Caco-2 (cell line): ENCODE measurements at places on chromosomes 12 and 14.

GRCh38 chr14:86143248-86143647, 613.3 kb downstream of the FLRT2 start:
- no peaks in the 10 kb centered on the region for H3K36me3 ChIP-seq
- no peaks in the 10 kb centered on the region for H3K4me1 ChIP-seq
- no peak overlapping the region for H3K4me3 ChIP-seq
- H3K27me3 ChIP-seq: no peaks in the 10 kb centered on the region
- no peak overlapping the region for H3K27ac ChIP-seq
- no peak for DNase-seq

GRCh38 chr12:104676636-104677035, 219.9 kb downstream of the CHST11 start:
- no peaks in the 10 kb centered on the region for H3K36me3 ChIP-seq
- H3K27me3 ChIP-seq: no peaks in the 10 kb centered on the region
- H3K4me3 ChIP-seq: no peak overlapping the region

GRCh38 chr12:42744539-42745182, 155.1 kb upstream of the PRICKLE1 start:
- peaks cover 19% of the 10 kb centered on the region for H3K4me1 ChIP-seq
- H3K4me3 ChIP-seq: no peak overlapping the region
- DNase-seq: peak; percentile 64
- no peaks in the 10 kb centered on the region for H3K36me3 ChIP-seq

GRCh38 chr14:65335411-65335947, 77.1 kb upstream of the FUT8 start:
- no peaks in the 10 kb centered on the region for H3K27me3 ChIP-seq
- peak overlapping the region; percentile 96 for H3K27ac ChIP-seq
- peaks cover 92% of the 10 kb centered on the region for H3K4me1 ChIP-seq
- H3K4me3 ChIP-seq: no peak overlapping the region
- DNase-seq: no peak
- H3K36me3 ChIP-seq: no peaks in the 10 kb centered on the region

DNA sequence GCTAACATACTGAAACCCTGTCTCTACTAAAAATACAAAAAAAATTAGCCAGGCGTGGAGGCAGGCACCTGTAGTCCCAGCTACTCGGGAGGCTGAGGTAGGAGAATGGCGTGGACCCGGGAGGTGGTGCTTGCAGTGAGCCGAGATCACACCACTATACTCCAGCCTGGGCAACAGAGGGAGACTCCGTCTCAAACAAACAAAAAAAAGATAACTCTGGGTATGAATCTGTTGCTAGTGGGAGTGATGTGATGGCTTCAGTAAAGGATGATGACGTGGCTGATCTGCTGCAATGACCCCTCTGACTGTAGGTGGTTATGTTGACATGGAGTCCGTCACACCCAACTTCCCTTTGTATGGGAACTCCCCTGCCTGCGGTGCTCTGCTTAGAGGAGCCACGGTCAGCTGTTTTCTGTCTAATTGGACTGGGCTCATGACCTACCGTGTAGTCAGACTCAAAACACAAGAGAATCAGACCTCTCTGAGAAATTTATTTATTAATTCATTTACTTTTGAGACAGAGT, 59.1 kb upstream of the MED13L start:
- no peak overlapping the region for H3K27ac ChIP-seq
- peaks cover 6% of the 10 kb centered on the region; the same call in 1 of the 2 replicates for H3K4me1 ChIP-seq
- no peak for DNase-seq
- H3K27me3 ChIP-seq: no peaks in the 10 kb centered on the region

GRCh38 chr12:104490186-104490585, 33.4 kb downstream of the CHST11 start:
- no peaks in the 10 kb centered on the region for H3K36me3 ChIP-seq
- H3K27ac ChIP-seq: no peak overlapping the region
- no peaks in the 10 kb centered on the region for H3K4me1 ChIP-seq
- DNase-seq: no peak
- H3K4me3 ChIP-seq: no peak overlapping the region
- H3K27me3 ChIP-seq: no peaks in the 10 kb centered on the region

DNA sequence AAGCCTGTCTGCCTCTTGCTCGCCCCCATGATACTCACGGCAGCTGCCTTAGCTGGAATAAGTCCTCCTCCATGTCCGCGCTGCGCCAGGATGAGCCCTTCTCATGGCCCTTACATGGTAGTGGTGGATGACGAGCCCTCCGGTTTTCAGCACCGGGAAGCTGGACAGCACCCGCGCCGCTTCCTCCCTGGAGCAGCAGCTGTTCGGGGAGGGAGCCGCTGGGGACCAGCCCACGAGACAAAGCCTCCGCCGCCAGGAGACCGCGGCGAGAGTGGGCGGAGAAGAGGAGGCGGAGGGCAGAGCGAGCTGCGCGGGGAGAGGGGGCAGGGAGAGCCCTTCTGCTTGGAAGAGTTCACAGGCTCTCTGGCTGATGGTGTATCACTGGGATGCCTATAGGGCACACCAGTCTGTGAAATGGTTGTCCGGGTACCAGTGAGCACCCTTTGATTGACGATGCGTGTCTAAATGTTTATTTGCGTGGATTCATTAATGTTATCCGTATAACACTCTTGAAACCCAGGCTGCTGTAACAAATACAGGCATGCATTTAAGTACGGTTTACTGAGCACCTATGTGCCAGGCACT, at the start of gene SVOP:
TSS of gene SVOP (minus strand) at position 273 of the 585 bp plus-strand sequence. CDS start at position 73, 200 bp downstream.
- peak; percentile 89 for DNase-seq
- no peaks in the 10 kb centered on the region for H3K27me3 ChIP-seq
- no peaks in the 10 kb centered on the region for H3K4me1 ChIP-seq
- no peak within 1 kb of the TSS for H3K27ac ChIP-seq

DNA sequence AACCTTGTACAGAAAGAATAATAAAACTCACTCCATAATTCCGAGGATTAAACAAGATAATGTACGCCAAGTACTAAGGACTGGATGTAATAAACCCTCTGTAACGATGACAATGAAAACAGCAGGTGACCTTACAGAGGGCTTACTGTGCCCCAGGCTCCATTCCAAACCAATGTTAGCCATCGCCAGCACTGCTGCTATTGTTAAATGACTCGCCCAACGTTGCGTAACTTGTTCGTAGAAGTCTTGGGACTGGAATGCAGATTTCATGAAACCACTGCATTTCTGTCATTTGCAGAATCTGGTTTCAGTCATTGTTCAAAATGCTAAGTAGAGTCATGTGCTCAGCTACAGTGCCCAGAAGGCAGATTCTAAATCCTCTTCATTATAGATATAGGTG, 728 bp upstream of the STON2 start:
- no peaks in the 10 kb centered on the region for H3K36me3 ChIP-seq
- H3K27me3 ChIP-seq: no peaks in the 10 kb centered on the region
- peaks cover 15% of the 10 kb centered on the region for H3K4me1 ChIP-seq
- DNase-seq: peak; percentile 83

- H3K27me3 ChIP-seq: no peaks in the 10 kb centered on the region
- H3K4me3 ChIP-seq: no peak overlapping the region
- H3K36me3 ChIP-seq: no peaks in the 10 kb centered on the region
- DNase-seq: no peak
- H3K4me1 ChIP-seq: no peaks in the 10 kb centered on the region
Measured at GRCh38 chr14:25832585-25832984, 765.2 kb downstream of the NOVA1 start.

- H3K27ac ChIP-seq: no peak overlapping the region
- peak overlapping the region; percentile 67 for H3K4me3 ChIP-seq
- peak; percentile 79 for DNase-seq
- H3K4me1 ChIP-seq: peaks cover 34% of the 10 kb centered on the region
- no peaks in the 10 kb centered on the region for H3K36me3 ChIP-seq
Measured at GRCh38 chr12:54390668-54391551, 6.4 kb upstream of the ZNF385A start.

DNA sequence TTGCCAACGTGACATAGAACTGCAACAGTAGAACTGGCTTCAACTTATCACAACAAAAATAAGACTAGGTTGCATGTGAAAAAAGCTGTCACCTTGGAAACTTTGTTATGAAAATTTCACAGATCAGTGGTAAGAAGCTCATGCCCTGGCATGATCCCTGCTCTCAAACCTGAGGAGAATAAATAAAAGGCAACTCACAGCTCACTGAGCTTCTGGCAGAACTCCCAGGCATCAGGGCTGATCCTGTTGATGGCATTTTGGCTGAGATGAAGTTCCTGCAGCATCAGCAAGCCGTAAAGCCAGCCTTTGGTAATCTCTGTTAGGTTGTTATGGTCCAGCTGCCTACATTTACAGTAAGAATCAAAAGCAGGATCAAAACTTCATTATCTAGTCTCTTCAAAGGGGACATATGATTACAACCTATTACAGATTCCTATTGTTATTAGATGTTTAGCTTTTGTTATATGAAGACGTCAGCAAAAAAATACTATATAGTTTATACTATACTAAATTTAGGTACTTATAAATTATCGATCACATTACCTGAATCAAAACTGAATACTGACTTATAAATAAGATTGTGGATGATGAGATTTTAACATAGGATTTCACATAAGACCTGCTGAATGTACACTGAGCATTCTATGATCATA, 32.0 kb downstream of the LRIG3 start:
- H3K36me3 ChIP-seq: no peaks in the 10 kb centered on the region; the same call in 1 of the 2 replicates
- H3K4me1 ChIP-seq: no peaks in the 10 kb centered on the region
- no peak overlapping the region for H3K27ac ChIP-seq
- no peak overlapping the region for H3K4me3 ChIP-seq
- DNase-seq: no peak
